ENCODE measurements at places on chromosomes 2 and 18.

- DNase-seq: peak; percentile 49
Observed at GRCh38 chr2:216698895-216699294, 3.5 kb upstream of the IGFBP5 start.

- no peak for DNase-seq
Observed at GRCh38 chr2:111537078-111537655, 346.8 kb downstream of the ANAPC1 start.

- no peak for DNase-seq
Observed at GRCh38 chr2:222698276-222698675, 26.8 kb downstream of the MOGAT1 start.

GRCh38 chr18:63545000-63545399 lies 2.8 kb downstream of the SERPINB12 start:
- no peak for DNase-seq

DNA sequence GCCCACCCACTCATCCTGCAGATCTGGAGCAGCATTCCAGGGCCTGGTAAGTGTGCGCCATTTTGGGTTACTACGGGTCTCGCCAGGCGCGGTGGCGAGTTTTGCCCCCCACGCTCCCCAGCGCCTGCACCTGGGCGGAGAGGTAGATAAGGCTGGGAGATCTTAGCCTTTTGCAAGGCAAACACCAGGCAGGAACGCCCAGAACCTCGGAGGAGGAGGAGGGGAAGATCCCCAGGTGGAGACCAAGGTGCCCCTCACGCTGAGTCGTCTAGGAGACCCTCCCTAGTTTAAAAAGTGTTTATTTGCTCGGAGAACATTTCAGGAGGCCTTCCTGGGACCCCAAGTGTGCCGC lies 365 bp upstream of the RAMP1 start:
- DNase-seq: no peak

DNA sequence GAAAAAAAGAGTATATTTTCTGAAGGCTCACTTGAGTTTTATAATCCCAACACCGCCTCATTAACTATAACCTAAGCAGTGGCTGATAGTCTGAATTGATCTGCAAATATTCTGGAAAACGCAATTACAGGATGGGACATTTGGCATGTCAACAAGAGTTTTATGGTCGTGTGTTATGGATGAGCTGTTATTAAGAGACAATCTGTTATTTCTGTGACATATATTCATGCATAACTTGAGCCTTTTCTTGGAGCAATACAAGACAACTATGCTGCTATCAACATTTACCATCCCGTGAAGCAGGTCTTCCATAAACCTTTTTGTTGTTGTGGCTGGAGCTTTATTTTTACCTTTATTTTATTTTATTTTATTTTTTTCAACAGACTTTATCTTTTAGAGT lies 164.4 kb downstream of the SCG2 start:
- DNase-seq: no peak

- no peak for DNase-seq
Observed at GRCh38 chr2:173412628-173413027, 58.0 kb downstream of the CDCA7 start.

GRCh38 chr2:21020031-21020667 lies 23.7 kb downstream of the APOB start:
- no peak for DNase-seq

- no peak for DNase-seq
Observed at GRCh38 chr2:220748875-220749479, 823.1 kb downstream of the EPHA4 start.

GRCh38 chr2:222563936-222564335 lies 92.0 kb downstream of the FARSB start:
- no peak for DNase-seq

Data from inflammatory macrophage treated with lipopolysaccharide for 4 hours (primary cell).